ENCODE measurements at places on chromosomes 16 and 17. TPM values are rescaled to one million over a fixed set of nuclear protein-coding genes. Genes with fewer than 3 reads are reported as not detected.

Gene ESRP2
- 0.27 TPM for total RNA-seq

Gene ABAT
- 10.7 TPM for total RNA-seq

Gene CHRNE
- 0.42 TPM for total RNA-seq

Gene KRTAP2-4
- not detected for total RNA-seq

Gene SMTNL2
- total RNA-seq, result not detected

Gene CD300E
- total RNA-seq, result not detected

Gene PRR15L
- not detected for total RNA-seq

Gene ZSCAN10
- total RNA-seq, result not detected

Gene MTHFSD
- total RNA-seq, result 22.6 TPM

Gene ANKS3
- 16.3 TPM for total RNA-seq

Gene SOX15
- total RNA-seq, result 0.25 TPM

Gene IKZF3
- total RNA-seq, result 93.0 TPM

Gene PRR29
- 0.59 TPM for total RNA-seq

Gene KRT33B
- total RNA-seq, result not detected

Gene PRSS33
- total RNA-seq, result 0.13 TPM

Gene QPRT
- 4.2 TPM for total RNA-seq

Gene CCL2
- not detected for total RNA-seq

Gene PPY
- not detected for total RNA-seq

Gene CA7
- not detected for total RNA-seq

Gene TPSAB1
- not detected for total RNA-seq

Gene KRT12
- total RNA-seq, result not detected

Gene SLC16A5
- 2.3 TPM for total RNA-seq

Gene CCL22
- 46.8 TPM for total RNA-seq

Gene KRTAP4-3
- not detected for total RNA-seq

Gene BCL7C
- total RNA-seq, result 29.8 TPM

Gene LITAFD
- not detected for total RNA-seq

Gene CCL16
- total RNA-seq, result not detected

Gene ACAP1
- 241 TPM for total RNA-seq

Gene CCL3
- 1,562 TPM for total RNA-seq

Gene SDK2
- 0.27 TPM for total RNA-seq

Gene CORO6
- 6.2 TPM for total RNA-seq

Gene RDM1
- total RNA-seq, result 3.9 TPM

Gene CRHR1
- total RNA-seq, result not detected

Gene P2RX5
- total RNA-seq, result 16.5 TPM

Gene C16orf92
- total RNA-seq, result not detected

Gene PFAS
- total RNA-seq, result 203 TPM

Gene CAVIN1
- total RNA-seq, result 0.78 TPM

Gene CALB2
- total RNA-seq, result not detected

Data from activated CD8-positive, alpha-beta memory T cell treated with anti-CD3 and anti-CD28 coated beads for 36 hours (primary cell).